ENCODE measurements at places on chromosomes 12 and 14.

- no peak for DNase-seq
These were observed 20.1 kb downstream of the PLEKHG7 start for GRCh38 chr12:92722897-92723296.

GRCh38 chr14:59785629-59786028 lies 84.9 kb downstream of the RTN1 start:
- DNase-seq: no peak

- DNase-seq: no peak
These were observed 86.1 kb downstream of the CACNA1C start for GRCh38 chr12:2138871-2139308.

DNA sequence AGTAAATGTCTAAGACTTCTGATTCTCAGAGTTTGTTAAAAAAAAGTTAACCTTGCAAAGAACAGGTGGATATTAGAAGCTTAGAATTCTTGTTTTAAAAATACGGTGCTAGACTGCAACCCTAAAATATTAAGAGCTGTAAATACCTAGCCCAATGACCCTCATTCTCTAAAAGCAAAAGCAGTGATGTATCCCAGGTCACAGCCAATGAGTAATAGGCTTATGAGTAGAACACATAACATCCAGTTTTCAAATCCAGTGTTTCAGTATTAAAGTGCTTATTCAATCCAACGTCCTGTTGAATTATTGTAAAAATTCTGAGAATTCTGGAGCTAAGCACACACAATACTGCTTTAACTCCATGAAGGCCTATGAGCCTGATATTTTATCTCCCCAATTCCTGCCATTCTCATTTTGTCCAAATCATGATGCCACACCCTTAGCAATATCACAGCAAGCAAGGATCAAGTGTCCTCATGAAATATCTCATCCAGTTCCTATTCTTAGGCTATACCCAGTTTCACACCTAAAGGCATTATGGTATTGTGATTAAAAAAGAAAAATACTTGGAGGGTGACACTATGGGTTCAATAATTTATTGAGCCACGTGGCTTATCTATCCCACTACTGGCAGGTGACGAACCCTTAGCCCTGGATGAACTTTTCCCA lies 15.3 kb upstream of the ARID4A start:
- DNase-seq: no peak

DNA sequence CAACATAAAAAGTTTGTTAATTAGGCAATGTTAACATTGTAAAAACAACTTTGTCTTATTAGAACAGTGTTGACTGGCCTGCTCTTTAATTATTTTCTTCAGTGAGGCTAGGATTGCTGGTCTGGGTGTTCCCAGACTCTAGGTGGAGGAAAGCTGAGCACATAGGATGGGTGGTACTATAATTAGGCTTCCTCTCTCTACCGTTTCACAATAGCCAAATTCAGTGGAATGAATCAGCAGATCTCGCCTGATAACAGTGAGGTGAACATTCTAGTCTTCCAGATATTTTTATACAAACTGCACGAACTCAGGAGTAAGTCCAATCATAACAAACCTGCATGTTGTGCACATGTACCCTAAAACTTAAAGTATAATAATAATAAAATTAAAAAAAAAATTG lies 11.9 kb downstream of the PTGDR start:
- no peak for DNase-seq

DNA sequence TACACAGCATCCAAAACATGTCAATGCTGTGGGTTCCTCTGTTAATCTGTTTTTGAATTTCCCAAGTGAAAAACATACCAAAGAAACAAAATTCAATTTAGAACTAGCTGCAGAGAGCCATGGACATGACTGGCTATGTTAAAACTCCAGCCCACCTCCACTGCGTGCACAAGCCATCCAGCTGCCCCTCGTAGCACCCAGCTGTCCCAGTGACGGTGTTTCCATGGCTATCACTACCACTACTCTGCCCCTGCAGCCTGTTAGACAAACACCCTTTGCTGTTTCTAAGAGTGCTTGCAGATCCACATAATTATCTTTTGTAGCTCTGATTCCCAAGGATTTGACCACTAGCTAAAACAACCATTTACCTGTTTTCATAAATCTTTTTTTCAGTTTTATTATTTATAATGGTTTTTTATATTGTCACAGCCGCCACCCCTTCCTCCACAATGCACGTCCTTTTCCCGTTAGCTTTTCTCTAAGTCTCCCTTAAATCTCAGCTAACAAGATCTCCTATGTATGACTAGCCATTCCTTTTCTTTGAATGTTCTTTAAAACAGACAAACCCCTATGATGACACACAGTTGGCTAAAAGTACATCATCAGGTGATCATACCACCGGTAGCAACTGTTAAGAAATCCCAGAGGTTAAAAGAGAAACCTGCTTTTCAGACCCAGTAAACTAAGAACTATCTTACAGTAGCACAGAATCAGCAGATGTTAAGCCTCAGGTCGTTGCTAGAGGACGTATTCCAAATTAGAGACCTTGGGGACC lies 37.8 kb upstream of the NAA30 start:
- no peak for DNase-seq

DNA sequence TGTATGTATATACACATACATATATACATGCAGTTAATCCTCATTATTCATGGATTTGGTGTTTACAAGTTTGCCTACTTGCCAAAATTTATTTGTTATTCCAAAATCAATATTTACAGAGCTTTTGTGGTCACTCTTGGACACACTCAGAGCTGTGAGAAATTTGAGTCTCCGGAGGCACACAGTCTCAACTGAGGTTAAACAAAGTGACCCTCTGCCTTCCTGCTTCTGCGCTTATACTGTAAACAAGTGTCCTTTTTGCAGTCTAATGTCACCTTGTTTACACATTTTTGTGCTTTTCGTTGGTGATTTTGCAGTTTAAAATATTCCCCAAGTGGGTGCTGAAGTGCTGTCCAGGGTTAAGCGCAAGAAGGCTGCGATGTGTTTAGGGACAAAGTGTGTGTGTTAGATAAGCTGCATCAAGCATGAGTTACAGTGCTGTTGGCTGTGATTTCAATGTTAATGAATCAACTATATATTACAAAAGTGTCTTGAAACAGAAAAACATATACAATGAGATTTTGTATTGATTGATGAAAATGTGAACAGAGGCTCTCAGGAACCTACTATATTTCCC lies 13.1 kb upstream of the LTA4H start:
- DNase-seq: no peak

DNA sequence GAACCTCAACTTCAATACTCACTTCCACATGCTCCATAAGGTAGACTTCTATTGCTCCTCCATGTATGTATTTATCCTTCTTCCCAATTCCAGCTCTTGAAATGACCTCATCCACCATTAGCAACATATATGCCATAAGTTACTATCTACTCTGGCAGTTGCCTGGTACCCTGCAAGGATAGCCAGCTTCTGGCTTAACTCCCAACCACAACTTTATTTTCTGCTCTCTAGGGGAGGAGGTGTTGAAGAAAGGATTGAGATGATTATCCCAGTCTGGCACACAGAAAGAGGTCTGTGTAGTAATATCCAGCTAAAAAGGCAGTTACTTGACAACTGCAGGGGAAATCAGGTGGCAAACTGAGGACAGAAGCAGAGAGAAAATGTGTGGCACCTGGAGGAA lies 71.5 kb upstream of the MDM1 start:
- DNase-seq: no peak

GRCh38 chr12:78886719-78887407 lies 22.3 kb downstream of the SYT1 start:
- no peak for DNase-seq

DNA sequence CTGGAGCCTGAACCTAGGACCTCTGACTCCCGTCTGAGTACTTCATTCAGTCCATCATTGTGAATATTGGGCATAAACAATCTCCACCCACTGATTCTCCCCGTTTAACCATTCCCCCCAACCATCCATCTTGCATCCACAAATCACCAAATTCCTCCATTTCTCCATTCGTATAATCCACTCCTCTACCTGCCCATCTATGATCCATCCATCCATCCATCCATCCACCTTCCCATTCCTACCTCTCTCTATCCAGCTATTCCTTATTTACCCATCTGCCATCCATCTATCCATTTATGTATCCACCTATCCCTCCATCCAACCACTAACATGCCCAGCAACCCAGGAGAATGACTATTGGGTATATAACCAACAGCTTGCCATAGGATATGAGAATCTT lies 87.5 kb downstream of the CALM1 start:
- DNase-seq: no peak

GRCh38 chr12:49493900-49494299 lies 44.9 kb upstream of the KCNH3 start:
- no peak for DNase-seq

DNA sequence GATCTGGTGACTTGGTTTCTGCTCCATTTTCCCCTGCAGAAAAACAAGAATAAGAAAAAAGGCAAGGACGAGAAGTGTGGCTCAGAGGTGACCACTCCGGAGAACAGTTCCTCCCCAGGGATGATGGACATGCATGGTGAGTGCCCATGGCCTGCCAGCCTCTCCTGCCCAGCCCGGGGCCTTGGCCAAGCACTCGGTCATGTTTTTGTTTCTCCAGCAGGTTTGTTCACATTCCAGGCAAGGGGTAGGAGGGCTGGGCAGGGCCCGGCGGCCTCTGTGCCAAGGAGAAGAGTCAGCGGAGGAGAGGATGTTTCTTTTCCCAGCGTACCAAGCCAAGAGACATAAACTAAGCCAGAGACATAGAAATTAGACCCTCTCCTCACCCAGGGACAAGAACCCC lies 13.6 kb downstream of the BCL7A start:
- DNase-seq: no peak

DNA sequence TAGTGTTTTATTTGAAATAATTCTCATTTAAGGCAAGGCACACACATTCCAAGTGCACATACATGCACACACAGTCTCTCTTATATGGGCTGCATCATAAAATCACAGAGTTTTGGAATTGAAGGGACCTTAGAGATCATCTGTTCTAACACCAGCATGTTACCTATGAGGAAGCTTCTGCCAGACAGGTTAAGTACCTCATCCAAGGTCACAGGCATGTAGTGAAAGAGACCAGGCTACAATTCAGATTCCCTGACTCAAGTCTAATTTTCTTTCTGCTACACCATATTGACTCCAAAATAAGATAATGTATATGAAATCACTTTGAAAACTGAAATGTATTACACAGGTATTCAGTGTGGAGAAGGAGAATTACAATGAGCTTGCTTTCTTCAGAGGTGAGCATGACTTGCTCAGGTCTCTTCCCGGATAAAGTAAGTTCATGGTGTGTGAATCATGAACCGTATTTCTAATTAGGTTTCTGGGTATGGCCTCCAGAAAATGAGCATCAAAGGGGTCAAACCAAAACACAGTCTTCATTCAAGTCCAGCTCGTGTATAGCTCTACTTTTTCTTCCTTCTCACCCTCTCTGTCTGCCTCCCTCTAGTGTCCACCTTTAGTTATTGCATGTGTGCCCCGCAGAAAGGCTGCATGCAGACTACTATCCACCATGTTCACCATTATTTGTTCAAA lies 411.9 kb downstream of the FUT8 start:
- no peak for DNase-seq

GRCh38 chr14:93939304-93940229 lies 12.4 kb downstream of the FAM181A start:
- peak; percentile 89 for DNase-seq

- no peak for DNase-seq
These were observed 12.3 kb downstream of the CCDC88C start for GRCh38 chr14:91405241-91405721.

DNA sequence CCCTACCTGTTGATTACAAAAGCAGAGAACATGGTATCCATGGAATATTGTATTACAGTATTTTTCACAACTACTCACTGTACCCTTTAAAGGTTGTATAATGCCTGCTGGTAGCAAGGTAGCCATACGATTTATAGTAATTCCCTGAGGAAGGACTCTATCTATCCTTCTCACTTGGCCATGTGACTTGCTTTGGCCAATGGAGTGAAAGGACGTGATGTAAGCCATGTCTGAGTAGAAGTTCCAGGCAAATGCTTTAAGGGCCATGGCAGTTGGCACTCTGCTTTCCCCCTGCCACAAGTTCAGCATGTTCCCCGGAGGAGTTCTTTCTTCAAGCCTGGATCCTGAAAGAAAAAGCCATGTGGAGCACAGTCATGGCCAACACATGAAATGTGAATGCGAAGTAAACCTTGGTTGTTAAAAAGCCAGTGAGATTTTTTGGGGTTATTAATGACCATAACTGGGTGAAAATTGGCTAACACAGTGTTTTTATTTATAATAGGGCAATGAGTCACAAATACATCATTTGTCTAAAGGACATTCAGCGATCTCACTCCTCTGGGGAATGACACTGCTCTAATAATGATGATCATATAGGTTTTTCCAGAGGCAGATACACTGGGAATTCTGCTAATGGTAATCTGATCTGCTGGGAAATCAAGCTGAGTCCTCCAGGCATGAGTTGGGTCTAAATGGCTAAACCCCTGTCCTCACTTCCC lies 67.4 kb upstream of the SLC38A2 start:
- DNase-seq: no peak

- no peak for DNase-seq
These were observed 32.4 kb downstream of the CHGA start for GRCh38 chr14:92955381-92955780.

DNA sequence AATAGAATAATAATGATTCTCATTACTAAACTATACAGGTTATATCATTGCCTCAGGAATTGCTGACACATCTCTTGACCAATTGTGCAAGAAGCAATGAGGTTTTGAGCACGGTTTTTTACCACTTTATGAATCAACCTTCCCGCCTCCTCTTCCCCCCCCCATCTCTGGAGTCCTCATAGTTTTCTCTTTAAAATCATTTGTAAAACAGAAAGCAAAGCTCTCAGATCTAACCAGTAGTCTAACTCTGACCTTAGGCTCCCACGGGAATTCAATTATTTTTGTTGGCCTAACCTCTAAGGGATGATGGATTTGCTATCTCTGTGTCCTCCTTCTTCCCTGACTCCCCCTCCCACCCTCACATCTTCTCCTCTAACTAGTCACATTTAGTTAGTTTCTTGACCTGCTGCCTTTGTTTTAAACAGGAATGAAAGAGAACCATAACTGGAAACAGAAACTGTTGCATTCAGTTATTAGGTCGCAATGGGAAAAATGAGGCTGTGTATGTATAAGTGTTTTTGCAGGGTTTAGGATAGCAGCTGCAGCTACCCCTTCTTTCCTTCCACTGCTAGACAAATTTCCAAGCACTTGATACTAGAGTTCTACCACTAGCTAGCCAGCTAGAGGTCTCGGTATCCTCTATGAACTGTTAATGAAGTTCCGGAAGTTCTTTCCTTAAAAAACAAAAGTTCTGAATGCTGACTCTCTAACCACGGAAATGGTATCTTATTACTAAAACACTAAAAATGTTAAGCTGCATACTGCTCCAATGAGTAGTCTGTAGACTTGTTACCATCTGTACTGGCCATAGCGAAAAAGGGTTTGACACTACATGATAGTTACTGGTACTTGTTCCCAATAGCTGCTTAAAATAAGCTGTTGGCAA lies 65.4 kb downstream of the TAOK3 start:
- DNase-seq: no peak

Measured in left forelimb (tissue), 1 donor.